Cerebellar nuclear complex (tissue), 1 donor: ENCODE measurements at places on chromosomes 2 and 18.

DNA sequence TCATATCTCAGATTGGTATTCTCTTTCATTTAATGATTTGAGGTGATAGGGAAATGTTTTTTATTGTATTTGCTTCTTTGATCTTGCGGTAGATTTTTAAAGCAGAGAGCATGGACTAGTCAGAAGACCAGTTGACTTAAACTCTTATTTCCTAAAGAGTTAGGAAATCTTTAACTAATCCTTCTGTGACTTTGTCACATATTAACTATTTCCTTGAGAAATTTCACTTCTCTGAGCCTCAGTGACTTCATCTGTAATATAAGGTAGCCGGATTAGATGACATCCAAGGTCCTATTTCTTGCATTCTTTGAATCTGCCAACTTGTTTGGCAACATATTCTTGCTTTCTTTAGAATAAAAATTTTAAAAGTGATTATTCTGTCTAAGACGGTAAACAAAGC lies 55.6 kb downstream of the MTX2 start:
- DNase-seq, result no peak

DNA sequence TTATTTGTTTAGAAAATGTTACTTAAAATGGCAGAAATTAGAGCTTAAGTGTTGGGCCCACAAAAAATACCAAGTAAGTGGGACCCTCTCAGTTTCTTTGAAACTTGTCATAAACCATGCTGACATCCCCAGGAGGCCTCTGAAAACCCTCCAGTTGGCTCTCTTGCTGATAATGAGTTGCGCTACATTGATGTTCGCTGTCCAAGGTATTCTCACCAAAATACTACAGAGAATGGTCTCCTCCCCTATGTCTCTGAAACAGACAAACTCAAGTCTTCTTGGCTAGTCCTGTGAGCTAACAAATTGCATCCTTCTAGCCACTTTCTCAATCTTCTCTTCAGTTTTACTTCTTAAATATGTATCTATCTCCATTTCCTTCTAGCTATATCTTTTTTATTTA lies 669.4 kb downstream of the IRS1 start:
- DNase-seq, result no peak

GRCh38 chr18:45050712-45051601 lies 370.3 kb downstream of the SETBP1 start:
- DNase-seq, result no peak

GRCh38 chr2:191032588-191033429 lies 18.8 kb upstream of the STAT1 start:
- no peak for DNase-seq

- DNase-seq, result no peak
Measured at GRCh38 chr2:68050353-68050752, 12.5 kb downstream of the C1D start.

- no peak for DNase-seq
Measured at GRCh38 chr2:220104871-220105351, 477.5 kb downstream of the SLC4A3 start.
